ENCODE measurements at places on chromosomes 11 and 22.

GRCh38 chr11:124946735-124947141 lies 7.3 kb upstream of the CCDC15 start:
- DNase-seq: no peak

GRCh38 chr11:73761403-73761945 lies 600 bp upstream of the RAB6A start:
- DNase-seq: no peak

GRCh38 chr11:100119176-100119575 lies 567.9 kb upstream of the ARHGAP42 start:
- DNase-seq: peak; percentile 85

DNA sequence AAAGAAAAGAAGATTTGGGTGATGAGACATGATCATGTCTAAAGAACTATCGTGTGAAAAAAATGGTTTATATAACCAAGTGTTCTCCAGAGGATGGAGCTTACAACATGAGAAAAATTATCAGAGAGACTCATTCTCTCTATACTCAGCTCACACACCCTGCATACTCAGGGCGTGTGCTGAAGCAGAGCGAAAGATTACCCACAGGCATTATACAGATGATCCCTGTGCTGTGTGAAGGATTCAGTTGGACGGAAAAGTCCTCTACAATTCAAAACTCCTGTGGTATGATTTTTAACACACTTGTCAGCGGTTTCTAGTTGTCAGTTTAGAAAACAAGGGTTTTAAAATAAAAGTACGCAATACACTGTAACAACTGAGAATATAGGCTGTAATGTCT lies 267.3 kb downstream of the DLG2 start:
- no peak for DNase-seq

- DNase-seq: no peak
Observed at GRCh38 chr22:30314915-30315314, 11.8 kb downstream of the TBC1D10A start.

DNA sequence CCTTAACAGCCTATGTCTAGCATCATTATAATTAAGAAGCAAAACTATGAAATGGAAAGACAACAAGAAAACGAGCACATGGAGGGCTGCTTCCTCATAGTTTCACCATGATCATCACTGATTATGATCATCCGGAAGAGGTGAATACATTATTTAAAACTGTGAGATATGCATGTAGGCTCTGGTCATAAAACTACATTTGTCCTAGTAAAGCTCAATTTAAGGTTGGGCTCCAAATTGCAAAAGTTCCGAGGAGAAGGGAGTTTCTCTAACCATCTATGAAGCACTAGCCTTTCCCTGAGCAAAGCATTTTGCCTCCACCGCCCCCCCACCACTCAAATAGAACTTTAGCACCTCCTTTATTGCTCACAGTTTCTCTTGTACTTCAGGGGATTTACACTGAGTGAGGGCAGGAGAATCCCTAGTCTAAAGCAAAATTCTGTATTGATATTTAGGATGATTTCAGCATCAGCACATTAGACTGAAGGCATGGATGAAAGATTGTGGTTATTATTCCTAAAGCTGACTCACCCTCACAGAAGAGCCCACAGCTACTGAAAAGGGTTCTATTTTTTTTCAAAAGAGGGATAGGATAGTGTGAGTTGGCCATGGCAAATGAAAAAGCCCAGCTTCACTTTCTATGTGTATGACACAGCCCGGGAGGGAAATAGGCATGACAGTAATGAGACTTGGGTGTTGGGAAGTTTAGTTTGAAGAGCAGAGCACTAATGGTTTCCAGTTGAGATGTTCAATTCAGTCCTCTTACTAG lies 203.4 kb downstream of the CADM1 start:
- no peak for DNase-seq

- DNase-seq: no peak
Observed at GRCh38 chr11:84145616-84146185, 859.5 kb upstream of the CCDC90B start.

DNA sequence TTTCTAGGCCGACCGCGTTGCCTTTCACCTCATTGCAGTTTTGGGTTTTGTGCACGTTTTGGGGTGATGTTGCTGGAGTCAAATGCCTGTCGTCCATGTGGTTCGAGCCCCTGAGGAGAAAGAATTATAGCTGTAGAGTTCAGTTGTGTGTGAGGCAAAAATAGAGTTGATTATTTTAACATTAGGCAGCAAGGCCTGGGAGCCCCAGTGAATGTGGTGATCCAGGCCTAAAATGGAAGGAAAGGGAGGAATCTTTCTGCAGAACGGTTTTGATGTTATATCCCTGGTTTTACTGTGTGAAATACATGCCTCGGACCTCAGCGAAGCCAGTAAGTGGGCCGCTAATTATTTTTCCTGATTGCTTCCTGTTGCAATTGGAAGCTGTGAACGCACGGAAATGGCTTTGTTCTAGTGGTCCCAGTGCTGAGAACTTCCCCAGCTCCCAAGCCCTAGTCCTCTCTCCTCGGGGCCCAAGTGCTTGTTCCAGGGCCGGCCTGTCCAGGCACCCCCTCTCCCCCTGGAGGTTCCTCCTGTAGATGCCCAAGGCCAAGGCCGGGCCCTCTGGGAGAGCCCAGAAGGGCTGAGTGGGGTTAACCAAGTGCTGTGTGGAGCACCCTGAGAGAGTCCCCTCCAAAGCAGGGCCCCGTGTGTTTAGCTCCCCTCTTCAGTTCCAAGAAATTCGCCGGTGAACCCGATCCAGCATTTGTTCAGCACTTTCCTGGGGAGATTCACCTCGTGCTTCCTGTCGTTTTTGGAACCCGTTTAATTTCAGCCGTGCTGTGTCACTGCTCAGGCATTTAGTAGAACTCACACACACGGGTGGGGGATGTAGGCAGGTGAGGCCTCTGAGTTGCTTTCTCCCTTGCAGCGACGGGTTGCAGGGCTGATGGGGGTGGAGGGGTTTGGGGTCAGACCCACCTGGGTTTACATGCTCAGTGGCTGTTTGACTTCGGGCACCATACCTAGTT lies 2.1 kb downstream of the LRP5 start:
- no peak for DNase-seq

Measured in spinal cord (tissue), 10 donors.